ENCODE measurements at places on chromosomes 3 and 15.

- no peak for DNase-seq
Observed at GRCh38 chr3:17840126-17840525, 97.7 kb upstream of the TBC1D5 start.

DNA sequence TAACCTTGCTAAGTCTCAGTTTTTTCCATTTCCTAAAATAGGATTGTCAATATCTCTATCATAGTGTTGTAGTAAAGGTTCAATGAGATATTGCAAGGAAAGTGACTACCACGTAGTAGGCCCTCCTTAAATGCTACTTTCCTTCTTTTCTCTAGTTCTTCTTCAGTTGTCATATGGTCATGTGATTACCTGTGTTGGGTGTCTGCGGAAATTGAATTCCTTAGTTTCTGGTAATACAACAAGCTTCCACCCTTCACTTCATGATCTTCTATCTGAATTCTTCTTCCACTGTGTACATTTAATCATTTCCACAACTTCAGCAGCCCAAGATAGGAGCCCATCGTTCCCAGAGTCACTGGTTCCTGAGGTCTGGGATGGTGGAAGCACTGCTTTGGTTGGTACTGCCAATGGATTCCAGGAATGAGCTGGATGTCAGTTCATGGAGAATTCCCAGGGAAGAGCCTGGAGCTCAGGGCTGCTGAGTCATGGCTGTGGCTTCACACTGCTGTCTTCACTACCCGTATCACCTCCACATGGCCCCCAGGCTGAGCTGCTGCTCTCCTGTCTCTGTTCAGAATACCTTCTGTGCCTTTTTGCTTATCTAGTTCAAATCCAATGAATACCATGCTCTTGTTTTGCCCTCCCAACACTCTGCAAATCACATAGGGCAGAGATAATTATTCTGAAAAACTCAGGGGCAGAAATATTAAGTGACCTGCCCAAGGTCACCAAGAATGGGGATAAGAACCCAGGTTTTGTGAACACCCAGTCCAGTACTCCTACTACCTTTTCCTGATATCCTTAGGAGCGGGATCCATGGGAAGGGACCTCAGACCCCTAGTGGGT is 98.6 kb downstream of the RPL39L start:
- no peak for DNase-seq

GRCh38 chr3:13254028-13254951 is 165.8 kb downstream of the NUP210 start:
- DNase-seq = no peak

DNA sequence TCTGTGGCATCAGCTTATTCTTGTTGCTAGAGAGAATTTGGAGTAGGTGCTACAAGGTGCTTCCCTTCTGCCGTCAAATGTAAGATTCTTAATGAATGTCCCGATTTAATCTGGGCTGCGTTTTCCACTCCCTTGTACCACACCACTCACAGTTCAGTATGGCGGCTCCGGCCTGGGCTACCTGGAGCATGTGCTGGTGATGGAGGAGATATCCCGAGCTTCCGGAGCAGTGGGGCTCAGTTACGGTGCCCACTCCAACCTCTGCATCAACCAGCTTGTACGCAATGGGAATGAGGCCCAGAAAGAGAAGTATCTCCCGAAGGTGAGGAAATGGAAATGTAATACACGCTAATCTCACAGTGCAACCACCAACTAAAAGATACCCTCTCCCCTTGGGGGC is 4.9 kb downstream of the IVD start:
- no peak for DNase-seq

DNA sequence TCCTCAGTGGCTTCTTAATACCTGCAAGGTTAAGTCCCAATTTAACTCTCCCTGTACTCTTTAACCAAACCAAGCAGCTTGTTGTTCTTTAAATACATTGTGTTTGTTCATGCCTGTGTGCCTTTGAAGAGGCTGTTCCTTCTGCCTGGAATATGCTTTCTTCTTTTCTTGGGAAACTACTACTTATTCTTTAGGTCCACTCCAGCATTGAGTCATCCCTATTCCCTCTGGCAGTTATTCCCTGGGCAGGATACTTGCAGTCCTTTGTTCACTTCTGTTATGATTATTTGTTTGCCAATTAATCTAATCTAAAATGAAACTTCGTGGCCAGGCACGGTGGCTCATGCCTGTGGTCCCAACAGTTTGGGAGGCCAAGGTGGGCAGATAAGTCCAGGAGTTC is 139.3 kb downstream of the ZNF609 start:
- DNase-seq = no peak

DNA sequence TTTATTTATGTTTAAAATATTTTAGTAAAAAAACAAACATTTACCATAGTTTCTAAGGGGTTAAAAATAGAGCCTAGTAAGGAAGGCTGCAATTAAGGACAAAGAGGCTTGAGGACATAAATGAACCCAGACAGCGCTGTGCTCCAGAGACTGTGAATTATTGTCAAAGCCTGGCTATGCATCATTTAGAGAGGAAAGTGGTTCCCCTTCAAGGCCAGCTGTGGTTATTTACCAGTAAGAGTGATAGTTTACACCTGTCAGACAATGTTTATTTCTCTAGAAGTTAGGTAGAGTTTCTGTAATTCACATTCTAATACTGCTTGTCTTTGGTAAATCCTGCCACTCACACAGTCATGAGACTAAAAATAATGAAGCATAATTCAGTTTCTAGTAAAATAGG is 32.4 kb upstream of the PIK3R4 start:
- no peak for DNase-seq

GRCh38 chr3:185279587-185280138 is 25.8 kb upstream of the EHHADH start:
- DNase-seq = no peak

- DNase-seq = no peak
Observed at GRCh38 chr15:94265982-94266381, 34.6 kb downstream of the MCTP2 start.

DNA sequence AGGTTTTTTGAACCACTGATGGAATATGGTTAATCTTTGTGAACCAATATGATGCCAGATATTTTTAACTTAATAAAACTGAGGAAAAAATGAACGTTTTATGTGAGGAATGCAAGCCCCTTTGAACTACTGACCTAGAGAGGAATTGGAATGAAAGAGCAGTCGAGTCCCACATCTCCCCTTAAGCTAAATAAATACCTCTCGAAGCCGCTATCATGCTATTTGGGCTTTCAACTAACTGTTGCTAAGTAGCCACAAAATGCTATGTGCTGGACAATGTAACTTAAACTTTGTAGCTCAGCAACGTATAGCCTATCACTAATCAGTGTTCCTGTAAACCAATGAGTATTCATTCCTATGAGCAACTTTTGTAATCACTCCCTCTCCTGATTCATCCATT is 1037.2 kb downstream of the SQOR start:
- DNase-seq = no peak

DNA sequence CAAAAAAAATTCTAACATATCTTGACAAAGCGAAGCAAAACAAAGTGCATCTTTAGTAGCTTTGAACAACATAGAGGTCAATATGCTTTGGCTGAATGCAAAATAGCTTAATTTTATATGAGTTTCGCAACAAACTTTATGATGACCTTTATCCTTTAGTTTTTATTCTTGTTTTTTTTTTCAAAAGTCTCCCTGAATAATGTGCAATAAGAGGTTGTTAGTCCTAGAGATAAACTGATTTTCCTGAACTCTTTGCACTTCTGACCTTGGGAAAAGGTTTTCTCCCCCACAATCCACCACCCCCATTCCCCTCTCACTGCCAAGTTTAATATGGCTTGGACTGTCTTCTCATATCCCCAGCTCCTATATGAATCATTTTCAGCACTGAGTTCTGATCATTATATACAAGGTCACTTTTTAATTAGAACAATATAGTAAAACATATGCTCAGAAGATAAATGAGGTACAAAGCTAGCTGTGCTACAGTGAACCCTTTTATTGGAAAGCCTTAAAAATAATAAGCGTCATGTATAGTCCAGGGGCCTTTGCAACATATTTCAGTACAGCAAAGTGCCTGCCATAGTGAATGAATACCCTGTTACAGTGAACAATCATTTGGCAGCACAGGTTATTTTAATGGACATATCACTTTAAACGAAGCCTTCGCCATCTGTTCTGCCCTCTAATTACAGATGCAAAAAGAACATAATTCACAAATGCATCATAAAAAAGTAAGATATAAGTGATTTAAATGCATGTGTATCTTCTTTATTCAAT is 496.3 kb upstream of the NR2F2 start:
- no peak for DNase-seq

DNA sequence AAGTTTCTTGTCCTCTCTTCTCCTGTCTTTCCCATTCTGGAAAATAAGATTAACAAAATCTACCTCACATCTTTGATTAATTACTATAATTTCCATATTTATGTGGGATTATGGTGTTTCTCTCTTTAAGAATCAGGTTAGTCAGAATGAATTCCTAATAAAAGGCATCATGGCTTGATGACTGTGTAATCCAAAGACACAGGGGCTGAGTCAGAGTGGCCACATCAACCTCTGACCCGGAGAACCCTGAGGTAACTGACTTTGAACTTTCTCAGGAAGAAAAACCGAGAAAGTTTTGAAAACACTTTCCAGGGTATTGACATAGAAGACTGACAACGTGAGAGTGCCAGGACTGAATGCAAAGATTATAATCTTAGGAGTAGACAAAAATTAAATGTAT is 170.3 kb upstream of the MCTP2 start:
- DNase-seq = no peak

DNA sequence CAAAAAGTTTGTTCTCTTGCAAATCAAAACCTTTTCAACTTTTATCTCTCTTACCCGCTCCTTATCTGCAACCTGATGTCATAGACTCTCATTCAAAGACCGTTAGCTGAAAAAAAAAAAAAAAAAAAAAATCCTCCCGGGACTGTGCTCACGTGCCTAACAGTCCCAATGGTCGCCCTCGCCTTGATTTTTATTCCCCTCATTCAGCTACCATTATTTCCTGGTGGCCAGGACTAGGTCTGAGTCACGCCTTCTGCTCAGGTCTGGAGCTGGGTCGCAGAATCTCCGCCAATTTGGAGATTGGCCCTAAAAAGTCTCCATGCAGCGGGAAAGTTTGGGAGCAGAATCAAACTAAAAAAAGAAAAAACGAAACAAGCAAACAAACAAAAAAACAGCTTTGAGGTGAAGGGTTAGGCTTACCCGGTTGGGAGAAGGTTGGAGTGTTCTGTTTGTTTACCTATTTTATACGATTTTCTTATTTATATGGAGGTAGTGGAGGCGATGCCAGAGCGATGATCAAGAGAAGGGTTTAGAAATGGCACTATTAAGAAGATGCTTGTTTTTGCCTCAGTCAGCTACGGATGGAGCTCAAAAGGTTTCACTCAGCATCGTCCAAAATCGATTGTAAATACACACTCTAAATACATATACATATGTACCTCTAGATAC is 51.1 kb downstream of the ZIC4 start:
- DNase-seq = no peak

- DNase-seq = no peak
Observed at GRCh38 chr15:90840954-90841353, 27.4 kb upstream of the FURIN start.
